Mesangial cell (primary cell): ENCODE measurements at places on chromosomes 4 and X. TPM values are rescaled to one million over a fixed set of nuclear protein-coding genes. Genes with fewer than 3 reads are reported as not detected.

Gene SPANXN4
- total RNA-seq = not detected in 2 replicates

Gene FABP2
- not detected in 2 replicates for total RNA-seq

Gene GNPDA2
- total RNA-seq = 10.8 and 14.2 TPM in 2 replicates

Gene SPANXA2
- total RNA-seq = not detected in 2 replicates
